Stimulated activated naive B cell treated with anti-CD40 and anti-IgM and Interleukin-4, amounts not matched to agents 10 μg/mL and 1 μg/mL and 100 μg/mL, for 72 hours (primary cell): ENCODE measurements at places on chromosomes 7 and 10.

DNA sequence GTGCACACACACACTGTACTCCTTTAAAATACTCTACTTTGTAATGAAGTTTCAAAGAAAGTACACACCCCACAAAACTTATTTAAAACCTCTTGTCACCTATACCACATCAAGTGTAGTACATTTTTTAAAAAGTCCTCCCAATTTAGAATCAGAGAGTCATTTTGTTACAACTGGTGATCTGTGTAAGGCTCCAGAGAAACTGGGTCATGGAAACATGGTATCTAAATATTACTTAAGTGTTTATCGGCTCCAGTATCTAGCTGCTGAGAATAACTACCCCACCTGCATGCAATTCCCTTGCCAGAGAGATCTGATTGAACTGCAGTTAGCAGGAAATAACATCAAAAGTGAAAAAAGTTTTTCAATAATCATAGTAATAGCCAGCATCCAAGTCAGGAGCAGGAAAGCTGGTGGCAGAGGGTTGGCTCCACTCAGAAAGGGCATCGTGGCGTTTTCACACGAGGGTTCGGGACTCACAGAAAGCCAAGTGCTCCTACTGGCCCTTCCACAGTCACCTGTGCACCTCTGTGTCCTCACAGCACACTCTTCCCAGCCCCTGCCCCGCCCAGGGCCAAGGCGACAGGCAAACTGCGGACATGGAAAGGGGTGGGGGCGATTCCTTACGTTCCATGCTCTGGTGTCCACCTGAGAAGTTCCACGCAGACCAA is 6.5 kb downstream of the RGS10 start:
- DNase-seq, result no peak

DNA sequence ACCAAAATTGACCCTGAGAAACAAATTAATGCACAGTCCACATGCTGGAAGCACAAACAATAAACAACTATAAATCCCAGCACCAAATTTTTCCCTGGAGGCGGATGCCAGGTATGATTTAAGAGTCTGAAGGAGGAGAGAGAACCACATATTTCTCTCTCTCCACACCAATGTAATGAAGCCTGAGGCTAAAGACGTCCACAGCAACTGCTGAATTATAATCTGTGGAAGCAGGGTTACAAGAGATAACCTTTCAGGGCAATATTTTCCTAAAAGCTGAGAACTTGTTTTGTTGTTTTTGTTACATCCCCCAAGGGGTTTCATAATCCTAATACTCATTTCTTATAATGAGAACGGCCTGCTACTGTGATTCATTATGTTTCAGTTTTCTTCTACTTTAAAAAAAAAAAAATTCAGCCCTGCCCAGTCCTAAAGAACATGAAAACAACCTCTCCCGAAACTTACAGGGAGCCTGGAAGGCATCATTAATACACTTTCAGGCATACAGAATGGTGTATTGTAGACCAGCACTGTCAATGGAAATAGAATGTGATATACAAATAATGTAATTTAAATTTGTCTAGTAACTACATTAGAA is 48.5 kb upstream of the ABLIM1 start:
- no peak for DNase-seq

DNA sequence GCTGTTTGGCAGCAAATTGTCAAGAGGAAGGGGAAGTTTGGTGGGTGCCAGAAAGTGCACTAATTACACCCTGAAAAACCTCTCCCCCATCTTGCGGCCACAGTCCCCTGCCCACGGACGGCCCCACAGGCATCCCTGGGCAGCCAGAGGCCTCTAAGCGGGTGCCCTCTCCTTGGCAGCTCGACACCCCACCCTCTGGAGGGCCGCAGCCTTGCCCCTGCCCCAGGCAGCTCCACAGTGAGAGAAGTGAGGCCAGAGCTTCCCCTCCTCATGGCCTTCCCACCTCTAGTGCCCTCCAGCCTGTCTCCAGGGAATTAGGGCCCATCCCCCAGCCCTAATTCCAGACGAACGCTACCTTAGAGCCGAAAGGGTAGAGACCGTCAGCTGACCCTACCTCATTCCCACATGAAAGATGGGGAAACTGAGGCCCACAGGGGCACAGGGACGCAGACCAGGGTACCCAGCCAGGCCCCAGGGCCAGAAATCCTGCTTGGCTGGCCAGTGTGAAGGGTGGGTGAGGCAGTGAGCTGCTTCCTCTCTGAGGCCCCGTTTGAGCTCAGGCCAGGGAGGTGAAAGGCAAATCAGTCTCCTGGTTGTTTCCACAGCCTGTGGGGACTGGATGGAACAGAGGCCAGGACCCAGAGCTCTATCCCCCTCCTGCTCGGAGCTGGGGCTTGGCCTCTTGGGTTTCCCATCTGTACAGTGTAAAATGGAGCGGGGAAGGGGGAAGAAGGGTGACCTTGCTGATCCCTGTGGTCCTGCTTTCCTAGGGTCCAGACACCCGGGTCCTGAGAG is 10.0 kb downstream of the ZCCHC24 start:
- DNase-seq, result no peak

DNA sequence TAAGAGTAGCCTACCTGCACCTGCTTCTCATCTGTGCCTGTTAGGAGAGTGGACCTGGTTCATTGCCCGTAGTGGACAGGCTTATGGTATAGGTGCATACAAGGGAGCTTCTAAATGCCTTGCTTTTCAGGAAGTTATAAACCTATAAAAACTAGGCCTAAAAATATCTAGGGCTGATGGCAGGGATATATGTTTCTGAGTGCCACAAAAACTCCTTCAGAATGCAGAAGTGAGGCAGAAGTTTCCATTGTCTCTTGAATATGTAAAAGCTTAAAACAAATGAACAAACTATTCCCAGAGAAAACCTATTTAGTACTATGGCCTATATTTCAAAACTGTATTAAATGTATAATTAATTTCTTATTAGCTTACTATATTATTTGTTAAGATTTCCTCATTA is 91.8 kb downstream of the RNLS start:
- DNase-seq, result no peak

DNA sequence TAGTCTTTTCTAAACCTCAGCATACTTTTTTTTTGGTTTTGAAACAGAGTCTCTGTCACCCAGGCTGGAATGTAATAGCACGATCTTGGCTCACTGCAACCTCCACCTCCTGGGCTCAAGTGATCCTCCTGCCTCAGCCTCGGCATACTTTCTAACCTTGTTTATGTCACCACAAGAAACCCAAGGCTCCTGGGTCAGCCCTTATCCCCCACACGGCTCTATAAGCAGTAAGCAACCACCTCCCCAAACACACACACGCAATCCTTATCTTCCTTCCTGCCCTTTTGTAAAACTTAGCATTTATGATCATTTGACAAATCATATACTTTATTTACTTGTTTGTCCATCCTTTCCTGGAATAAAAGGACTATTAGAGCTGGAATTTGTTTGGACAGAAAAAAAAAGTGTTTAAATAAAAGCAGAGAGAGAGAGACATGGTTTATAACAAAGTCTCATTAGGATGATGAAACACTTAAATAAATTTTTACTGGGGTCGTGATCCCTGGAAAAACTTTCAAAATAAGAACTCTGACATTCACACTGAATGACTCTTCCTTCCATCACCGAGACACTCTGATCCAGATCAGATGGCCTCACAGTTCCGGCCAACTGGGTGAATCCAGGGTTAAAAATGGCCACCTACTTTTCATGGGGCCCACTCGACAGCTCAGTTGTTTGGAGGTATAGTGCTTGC is 72.7 kb upstream of the PIK3CG start:
- no peak for DNase-seq

DNA sequence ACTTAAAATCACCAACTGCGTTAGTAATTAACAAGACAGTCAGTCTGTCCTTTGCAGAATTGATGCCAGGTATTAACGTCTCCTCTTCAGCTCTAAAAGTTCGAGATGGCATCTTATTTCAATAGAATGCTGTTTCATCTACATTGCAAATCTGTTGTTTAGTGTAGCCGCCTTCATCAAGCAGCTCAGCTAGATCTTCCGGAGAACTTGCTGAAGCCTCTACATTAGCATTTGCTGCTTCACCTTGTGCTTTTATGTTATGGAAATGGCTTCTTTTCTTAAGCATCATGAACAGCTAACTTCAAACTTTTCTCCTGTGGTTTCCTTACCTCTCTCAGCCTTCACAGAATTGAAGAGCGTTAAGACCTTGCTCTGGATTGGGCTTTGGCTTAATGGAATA is 95.5 kb upstream of the FAM20C start:
- no peak for DNase-seq

DNA sequence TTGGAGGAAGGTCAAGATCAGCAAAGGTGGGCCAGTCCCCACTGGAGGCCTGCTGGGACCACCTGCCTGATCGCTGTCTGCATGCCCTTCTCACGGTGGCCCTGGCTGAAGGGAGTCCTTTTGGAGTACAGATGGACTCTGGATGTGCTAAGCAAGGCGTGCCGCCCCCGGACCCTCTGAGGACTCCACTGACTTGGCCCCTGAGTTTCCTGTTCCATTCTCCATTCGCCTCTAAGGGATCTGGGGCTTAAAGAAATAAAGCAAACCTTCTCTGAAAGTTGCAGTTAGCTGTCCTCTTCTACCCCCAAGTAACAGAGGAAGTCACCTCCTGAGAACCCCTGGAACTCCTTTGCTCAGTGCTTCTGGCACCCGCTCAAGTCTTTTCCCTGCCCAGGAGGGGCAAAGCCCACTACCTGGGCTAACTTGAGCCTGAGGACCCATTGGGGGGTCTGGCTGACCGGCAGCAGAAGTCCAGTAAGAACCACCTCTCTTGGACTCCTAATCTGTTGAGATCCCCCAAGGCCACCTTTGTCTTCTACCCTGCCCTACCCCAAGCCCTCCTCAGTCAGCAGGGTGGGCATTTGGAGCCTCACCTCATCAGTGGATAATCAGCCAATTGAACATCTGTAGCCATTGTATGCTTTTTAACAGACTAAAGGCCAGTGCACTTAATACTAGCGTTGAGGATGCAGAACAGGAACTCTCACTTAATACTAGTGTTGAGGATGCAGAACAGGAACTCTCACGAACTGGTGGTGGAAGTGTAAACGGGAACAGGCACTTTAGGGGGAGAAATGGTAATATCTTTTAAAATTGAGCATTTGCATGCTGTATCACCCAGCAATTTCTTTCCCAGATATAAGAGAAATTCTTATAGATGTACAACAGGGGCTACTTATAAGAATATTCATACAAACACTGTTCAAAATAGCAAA is 2.2 kb downstream of the TBATA start:
- DNase-seq, result no peak

- no peak for DNase-seq
Measured at GRCh38 chr10:21530641-21531040, 3.4 kb upstream of the MLLT10 start.
